H1 (cell line): ENCODE measurements at places on chromosomes 3 and 15. TPM values are rescaled to one million over a fixed set of nuclear protein-coding genes. Genes with fewer than 3 reads are reported as not detected.

- no peak for DNase-seq
Observed at GRCh38 chr3:76827701-76828226, 212.1 kb upstream of the ROBO2 start.

DNA sequence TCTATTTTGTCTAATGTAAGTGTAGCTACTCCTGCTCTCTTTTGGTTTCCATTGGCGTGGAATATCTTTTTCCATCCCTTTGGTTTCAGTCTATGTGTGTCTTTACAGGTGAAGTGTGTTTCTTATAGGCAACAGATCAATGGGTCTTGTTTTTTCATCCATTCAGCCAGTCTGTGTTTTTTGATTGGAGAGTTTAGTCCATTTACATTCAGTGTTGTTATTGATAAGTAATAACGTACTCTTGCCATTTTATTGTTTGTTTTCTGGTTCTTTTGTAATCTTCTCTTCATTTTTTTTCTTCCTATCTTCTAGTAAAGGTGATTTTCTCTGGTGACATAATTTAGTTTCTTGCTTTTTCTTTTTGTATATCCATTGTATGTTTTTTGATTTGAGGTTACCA lies 97.1 kb downstream of the GLDN start:
- DNase-seq, result no peak

- DNase-seq, result no peak
Observed at GRCh38 chr15:91936182-91936775, 82.8 kb downstream of the SLCO3A1 start.

Gene GOLGA8O
- not detected in 2 replicates for total RNA-seq

GRCh38 chr3:9314796-9315195 lies 48.1 kb upstream of the THUMPD3 start:
- no peak for DNase-seq
